Pancreas (tissue), 10 donors: ENCODE measurements at places on chromosomes 4 and X. TPM values are rescaled to one million over a fixed set of nuclear protein-coding genes. Genes with fewer than 3 reads are reported as not detected.

DNA sequence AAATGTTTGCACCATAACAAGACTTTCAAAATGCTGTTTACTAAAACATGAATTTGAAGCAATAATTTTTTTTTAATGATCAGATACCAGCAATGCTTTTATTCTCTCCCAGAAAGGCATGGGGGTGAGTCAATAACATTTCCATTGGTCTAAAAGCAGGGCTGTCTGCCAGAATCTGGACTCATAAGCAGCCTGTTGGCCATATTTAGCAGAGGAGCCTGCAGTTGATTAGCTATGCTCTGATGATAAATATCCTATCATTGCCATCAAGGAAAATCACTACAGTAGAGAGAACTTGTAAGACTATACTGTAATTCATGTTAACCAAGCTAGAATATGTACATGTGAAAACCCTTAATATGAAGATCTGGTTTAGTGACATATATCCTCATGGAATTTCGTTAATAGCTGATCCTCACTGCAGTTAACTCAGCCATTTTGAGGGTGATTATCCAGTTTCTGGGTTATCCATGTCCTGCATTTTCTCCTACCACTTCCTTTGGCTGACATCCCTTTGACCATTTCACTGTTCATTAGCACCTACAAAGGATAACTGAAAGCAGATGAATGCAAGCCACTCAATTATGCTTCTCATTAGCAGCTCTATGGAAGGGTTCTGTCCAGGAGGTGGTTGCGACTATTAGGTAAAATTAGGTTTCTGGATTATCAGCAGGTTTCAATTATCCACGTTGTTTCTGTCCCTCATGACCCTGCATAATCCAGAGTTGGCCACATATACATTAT, 72.9 kb upstream of the DIAPH2 start:
- no peak overlapping the region for H3K27ac ChIP-seq
- no peaks in the 10 kb centered on the region for H3K4me1 ChIP-seq
- DNase-seq = no peak
- no peak overlapping the region for H3K4me3 ChIP-seq

DNA sequence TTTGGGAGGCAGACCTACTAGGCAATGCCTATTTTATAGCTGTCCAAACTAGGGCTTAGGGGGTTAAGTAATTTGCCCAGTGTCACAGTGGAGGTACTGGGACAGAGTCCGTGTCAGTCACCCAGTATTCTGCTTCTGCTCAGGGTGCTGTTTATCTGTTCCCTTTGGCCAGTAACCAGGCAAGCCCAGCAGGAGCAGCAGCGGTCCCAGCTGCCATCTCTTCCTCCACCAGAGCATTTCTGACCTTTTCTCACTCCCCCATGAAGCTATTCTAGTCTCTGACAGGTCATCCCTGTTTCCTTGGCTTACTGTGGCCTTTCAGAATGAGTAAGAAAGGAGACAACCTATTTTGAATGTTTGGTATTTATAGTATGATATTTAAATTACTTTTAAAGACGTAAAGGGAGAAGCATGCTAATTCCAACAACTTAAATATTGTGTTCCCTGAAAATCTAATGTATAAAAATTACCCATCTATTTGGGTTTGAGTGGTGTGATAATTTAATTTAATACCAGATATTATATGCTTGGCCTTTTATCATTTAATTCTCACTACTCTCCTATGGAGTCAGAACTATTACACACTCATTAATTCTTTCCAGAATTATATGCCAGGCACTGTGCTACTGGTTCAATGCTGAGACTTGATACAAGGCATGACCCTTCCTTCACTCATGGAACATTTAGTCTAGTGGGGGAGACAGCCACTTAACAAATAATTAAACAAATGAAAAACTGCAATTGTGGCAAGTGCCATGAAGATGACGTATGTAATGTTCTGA, 60.6 kb downstream of the RPS6KA3 start:
- H3K27ac ChIP-seq = no peak overlapping the region
- H3K4me1 ChIP-seq = no peaks in the 10 kb centered on the region
- no peak overlapping the region for H3K4me3 ChIP-seq

DNA sequence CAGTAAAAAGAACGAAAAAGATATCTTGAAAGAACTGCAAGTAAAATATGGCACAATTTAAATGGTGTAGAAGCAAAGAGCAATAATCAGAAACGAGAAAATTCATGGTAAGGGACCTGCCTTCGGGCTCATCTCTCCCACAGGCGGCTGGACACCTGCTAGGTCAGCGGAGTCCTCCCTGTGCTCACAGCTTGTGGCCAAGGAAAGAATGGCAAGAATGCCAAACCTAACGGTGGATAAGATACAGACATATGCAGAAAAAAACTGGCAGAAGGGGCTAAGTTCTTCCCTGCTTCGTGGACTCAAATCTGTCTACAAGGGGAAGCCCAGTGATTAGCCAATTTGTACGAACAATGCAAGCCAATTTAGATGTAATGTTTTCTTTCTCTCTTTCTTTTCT, 152.1 kb upstream of the VCX start:
- H3K4me3 ChIP-seq = no peak overlapping the region
- no peaks in the 10 kb centered on the region for H3K36me3 ChIP-seq
- H3K27me3 ChIP-seq = no peaks in the 10 kb centered on the region
- no peaks in the 10 kb centered on the region for H3K4me1 ChIP-seq
- no peak for DNase-seq

C4orf50 gene
- polyA plus RNA-seq = 0.08 TPM
